ENCODE measurements at places on chromosomes 2 and 18.

DNA sequence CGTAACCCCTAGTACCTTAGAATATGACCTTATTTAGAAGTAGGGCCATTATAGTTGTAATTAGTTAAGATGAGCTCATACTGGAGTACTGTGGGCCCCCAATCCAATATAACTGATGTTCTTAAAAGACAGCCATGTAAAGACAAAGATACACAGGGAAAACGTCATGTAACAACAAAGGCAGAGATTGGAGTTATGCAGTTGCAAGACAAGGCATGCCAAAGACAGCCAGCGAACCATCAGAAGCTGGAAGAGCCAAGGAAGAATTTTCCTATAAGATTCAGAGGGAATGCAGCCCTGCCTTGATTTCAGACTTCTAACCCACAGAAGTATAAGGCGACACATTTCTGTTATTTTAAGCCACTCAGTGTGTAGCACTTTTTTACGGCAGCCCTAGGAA is 55.9 kb upstream of the TLK1 start:
- no peak for DNase-seq

- DNase-seq: no peak
Observed at GRCh38 chr18:23982155-23983079, 32.1 kb upstream of the TTC39C start.

- no peak for DNase-seq
Observed at GRCh38 chr2:72330652-72331051, 183.0 kb upstream of the CYP26B1 start.

- DNase-seq: no peak
Observed at GRCh38 chr2:200252265-200253067, 54.0 kb upstream of the SPATS2L start.

DNA sequence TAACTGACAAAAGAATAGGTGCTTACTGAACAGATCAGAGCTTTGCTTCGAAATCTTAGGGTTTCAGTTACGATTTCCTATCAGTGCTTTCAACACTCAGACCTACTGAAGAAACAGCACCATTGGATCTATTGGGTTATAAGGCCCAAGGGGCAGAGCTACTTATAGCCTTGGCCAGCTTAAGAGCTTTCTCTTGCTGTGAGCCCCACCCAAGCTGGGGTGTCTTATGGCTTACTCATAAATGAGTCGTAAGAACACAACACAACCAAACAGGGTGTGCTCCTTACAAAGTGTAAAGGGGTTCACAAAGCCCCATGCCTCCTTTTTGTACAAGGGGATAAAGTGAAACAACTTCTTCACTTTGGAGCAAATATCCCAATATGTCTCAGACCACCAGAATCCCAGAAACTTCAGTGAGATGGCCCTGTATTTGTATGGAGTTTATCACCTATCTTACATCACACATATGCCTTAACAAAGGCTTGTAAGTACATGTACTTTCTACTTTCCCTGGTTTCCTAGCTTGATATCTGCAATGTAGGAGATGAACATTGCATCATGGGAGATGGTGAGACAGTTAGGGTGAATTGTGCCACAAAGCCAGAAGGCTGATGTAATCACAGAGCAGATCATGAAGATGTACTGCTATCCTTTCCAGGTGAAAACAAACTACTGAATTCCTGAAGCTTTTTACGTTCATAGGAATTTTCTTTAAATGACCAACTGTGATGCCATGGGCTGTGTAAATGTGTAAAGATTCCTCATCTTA is 115.5 kb upstream of the GLI2 start:
- no peak for DNase-seq

DNA sequence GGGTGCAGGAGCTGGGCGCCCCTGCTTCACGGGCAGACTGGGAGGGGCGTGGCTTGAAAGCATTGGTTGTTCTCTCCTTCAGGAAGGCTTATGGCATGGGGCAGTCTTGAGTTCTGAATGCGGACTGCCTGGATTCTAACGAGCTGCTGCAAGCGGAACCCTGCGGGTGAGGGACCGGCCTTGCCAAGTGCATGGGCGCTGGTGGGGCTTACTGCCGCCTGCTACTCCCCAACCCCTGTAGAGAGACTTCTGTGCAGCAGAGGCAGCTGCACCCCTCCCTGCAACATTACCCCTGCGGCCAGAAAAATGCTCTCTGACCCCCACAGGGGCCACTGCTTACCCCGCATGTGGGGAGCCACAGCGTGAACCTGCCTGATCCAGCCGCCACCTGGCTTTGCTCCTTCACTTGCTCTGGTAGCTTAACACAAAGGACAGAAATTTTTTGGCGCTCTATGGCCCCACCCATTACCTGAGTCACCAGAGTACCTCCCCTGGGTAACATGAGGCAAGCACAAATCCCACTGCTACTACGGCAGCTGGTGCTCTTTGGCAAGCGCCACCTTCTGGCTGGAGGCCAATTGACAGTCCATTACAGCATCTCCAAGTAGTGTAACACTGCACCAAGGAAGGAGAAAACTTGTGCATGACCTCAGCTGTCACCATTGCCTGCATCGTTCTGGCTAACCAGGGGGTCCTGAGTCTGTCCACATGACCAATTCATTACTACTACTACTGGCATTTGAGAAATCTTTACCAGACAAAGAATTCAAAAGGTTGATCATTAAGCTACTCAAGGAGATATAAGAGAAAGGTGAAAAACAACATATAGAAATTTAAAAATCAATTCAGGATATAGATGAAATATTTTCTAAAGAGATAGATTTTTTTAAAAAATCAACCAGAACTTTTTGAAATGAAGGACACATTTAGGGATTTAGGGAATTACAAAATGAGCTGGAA is 35.4 kb downstream of the MYL12B start:
- peak; percentile 92 for DNase-seq

- no peak for DNase-seq
Observed at GRCh38 chr18:22974707-22975106, 41.6 kb downstream of the RBBP8 start.

- no peak for DNase-seq
Observed at GRCh38 chr2:11187731-11188130, 32.5 kb downstream of the SLC66A3 start.

DNA sequence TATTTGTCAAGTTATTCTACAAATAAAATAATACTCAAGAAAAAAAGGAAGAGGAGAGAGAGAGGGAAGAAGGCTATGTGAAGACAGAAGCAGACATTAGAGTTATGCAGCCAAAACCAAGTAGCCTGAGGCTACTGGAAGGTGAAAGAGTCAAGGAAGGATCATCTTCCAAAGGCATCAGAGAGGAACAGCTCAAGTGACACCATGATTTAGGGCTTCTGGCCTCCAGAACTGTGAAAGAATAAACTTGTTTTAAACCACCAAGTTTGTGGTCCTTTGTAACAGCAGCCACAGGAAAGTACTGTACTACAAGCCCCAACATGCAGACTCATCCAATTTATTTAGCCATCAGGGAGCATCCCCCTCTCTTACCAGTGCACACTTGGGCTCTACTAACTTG is 788.5 kb upstream of the LRRTM1 start:
- DNase-seq: no peak

DNA sequence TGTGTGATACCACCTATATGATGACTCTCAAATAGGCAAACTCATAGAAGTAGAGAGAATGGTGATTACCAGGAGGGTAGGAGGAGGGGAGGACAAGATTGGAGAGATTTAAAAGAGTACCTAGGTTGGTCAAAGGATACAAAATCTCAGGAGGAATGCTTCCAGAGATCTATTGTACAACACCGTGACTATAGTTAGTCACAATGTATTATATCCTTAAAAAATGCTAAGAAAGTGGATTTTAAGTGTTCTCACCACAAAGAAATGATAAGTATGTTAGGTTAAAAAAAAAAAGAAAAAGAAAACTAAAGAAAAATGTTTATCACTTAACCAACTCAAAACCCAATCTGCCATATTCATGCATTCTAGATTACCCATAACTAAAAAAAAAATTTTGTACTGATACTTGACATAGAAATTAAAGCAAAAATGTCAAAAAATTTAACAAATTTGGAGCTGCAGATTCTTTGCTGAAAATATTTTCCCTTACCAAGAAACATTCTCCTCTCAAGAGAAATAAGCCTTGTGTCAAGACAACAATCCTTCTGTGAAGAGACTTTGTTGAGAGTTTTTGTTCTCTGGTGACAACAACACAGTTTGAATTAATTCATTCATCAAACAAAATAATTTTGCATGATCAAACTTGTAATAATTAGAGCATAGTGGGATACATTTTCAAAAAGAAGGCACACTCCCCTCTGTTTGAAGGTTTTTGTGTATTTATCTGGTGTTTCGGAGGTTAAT is 213.1 kb downstream of the DNER start:
- DNase-seq: no peak

- no peak for DNase-seq
Observed at GRCh38 chr18:66136039-66136438, 385.2 kb downstream of the CDH7 start.

DNA sequence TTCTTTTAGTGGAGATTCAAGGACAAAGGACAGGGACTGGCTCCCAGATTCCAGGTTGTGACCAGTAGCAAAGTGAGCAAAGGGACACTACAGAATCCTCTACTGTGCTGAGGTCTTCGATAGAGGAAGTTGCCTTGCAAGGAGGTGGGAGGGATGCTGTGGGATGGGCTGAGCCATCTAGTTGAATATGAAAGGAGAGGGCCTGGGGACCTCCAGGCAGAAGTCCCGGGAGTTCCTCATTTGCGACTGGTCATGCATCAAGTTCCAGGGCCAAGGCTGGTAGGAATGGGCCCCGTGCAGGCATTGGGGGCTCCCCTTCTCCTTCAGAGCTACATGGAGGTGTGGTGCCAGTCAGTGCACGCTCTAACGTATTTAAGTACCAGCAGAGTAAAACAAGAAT is 12.6 kb upstream of the PROM2 start:
- DNase-seq: no peak

- no peak for DNase-seq
Observed at GRCh38 chr2:240586919-240587800, 626 bp downstream of the CAPN10 start.

DNA sequence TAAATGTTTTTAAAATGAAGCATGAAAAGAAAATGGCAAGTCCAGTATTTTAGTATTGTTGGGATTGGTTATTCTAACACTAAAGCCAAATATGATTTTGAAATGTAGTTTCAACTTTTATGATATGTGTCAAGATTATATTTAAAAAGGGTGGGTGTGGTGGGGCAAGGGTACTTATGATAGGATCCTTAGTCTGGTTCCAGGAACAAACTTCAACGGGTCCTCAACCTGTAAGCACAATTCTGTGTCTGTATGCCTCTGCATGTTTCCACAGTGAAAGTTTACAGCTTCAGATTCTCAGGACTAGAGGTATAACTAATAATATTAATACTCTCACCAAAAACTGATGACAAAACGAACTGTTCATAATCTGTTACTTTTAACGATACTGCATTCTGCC is 5.8 kb downstream of the USP34 start:
- no peak for DNase-seq

DNA sequence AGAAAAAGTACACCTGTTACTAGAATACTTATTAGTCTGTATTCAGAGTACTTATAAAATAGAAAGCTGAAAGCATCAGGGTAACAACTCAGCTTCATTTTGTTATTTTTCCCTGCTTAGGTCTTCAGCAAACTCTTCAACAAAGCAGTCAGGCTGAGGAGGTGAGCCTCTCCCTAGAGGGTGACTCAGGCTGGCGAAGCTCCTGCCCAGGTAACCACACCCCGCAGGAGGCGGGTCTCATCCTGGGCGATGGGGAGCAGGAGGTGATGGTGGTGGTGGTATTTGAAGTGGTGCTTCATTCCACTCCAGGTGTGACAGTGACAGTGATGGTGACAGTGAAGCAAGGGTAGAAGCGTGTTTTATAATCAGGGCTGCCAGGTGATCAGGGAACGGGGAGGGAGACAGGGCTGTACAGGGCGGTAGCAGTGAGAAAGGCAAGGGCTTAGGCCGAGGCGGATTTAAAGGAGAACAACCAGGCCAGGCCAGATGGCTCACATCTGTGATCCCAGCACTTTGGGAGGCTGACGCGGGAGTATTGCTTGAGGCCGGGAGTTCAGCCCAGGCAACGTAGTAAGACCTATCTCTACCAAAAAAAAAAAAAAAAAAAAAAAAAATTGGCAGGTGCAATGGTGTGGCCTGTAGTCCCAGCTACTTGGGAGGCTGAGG is 127.1 kb downstream of the SOCS6 start:
- DNase-seq: no peak

- no peak for DNase-seq
Observed at GRCh38 chr2:62741954-62742722, 36.6 kb downstream of the EHBP1 start.

GRCh38 chr2:137857881-137858280 is 106.4 kb upstream of the HNMT start:
- DNase-seq: no peak

GRCh38 chr2:10493634-10494281 is 45.6 kb upstream of the ODC1 start:
- DNase-seq: peak; percentile 62

DNA sequence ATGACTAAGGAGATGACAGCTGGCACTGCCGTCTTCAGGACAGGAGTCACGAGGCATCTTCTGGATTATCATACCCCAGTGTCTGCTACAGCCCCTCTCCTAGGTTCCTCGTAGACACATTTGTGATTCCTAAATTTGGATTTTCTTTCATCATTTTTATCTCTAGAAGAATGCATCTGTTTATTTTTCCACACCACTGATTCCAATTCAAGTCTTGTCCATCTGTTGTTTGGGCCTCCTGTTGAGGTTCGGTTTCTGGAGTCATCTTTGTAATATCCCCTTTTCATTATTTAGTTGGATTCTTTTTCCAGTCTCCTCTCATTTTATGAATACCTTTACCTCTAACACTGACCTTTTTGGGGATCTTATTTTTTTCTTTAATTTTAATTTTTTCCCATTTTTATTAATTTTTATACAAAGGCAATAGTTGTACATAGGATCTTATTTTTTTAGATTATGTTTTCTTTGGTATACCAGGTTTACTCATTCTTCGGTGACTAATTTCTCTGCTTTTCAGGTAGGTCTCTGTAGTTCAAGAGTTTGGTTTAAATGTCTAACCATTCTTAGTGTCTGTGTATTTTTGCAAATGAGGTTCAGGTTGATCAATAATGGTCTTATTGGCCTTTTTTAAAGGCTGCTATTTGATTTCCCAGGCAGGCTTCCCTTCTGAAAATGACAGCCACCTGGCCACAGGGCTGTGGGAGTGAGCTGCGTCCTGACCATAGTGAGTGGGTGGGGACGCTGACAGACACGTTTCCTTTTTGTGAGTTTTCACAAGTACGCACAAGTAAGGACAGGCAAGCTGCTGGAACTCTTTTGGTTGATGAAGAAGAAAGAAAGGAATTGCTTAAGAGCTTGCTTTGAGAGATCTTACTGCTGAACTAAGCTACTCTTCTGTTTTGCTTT is 34.5 kb downstream of the FARP2 start:
- peak; percentile 32 for DNase-seq

- no peak for DNase-seq
Observed at GRCh38 chr2:13813236-13813635, 819.3 kb upstream of the LRATD1 start.

DNA sequence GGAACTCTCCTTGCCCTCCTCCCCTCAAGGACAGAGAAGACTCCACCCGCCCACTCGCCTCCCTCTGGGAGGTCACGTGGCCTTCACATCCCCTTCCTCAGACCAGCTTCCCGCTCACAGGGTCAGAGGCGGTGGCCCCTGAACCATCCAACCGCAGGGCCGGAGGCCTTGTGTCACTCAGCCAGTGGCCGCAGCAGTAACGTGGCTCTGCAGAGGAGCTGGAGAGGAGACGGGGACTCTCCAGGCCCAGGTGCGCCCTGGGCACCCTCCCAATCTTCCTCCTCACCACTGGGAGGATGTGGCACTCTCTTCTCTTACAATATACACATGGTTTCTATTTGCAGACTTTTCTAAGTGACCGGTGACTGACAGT is 161.7 kb downstream of the TWIST2 start:
- DNase-seq: peak; percentile 39

GRCh38 chr2:32947484-32948143 is 861 bp downstream of the LTBP1 start:
- no peak for DNase-seq

GRCh38 chr18:23102493-23103261 is 32.6 kb upstream of the CABLES1 start:
- DNase-seq: no peak
